Esophagus squamous epithelium (tissue), 5 donors: ENCODE measurements at places on chromosomes 1 and 21.

GRCh38 chr1:17194133-17194475 lies 10.8 kb upstream of the PADI1 start:
- DNase-seq: no peak

DNA sequence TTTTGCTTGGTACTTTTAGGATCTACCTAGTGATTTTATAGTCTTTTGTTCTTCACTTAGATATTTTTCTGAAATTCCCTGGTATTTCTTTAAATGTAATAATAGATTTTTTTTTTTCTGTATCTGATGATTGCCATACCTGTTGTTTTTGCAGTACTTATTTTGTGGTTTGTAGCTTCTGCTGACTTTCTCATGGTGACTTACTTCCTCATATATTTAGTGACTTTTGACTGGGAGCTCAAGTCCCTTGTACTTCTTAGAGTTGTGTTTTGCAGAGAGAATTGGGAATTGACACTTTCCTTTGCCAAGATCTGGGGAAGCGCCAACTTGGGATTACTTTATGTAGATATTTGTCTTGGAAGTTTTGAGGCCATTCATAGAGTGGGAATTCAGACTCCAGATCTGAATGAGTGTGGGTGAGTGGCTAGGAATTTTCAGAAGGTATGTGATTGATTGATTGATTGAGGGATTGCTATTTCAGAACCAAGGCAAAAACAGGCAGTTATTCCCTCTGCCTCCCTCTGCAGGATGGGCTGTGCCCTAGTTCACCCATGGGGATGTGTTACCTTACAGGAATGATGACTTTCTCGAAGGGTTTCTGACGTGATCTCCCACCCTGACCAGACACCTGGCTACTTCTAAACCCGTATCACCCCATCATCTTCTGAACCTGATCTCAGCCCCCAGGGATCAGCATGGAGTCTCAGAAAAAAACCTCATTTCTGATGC lies 219.5 kb downstream of the URB2 start:
- DNase-seq: no peak

DNA sequence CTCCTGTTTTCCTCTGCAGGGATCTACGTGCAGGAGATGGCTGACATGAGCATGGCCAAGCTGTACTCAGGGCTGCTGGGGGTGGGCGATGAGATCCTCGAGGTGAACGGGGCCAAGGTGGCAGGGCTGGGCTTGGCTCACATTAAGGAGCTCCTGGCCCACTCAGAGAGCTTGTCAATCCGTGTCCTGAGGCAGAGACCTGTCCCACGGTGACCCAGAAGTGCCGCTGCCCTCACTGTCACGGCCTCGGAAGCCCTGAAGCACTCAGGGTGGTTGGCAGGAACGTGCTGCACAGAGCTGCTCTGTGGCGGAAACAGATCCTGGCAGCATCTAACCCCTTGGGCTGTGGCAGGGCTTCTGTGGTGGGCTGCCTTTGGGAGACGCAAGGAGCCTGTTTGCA lies 37.6 kb downstream of the KIAA1614 start:
- DNase-seq: no peak

GRCh38 chr1:46406881-46407608 lies 12.9 kb downstream of the FAAH start:
- DNase-seq: no peak

DNA sequence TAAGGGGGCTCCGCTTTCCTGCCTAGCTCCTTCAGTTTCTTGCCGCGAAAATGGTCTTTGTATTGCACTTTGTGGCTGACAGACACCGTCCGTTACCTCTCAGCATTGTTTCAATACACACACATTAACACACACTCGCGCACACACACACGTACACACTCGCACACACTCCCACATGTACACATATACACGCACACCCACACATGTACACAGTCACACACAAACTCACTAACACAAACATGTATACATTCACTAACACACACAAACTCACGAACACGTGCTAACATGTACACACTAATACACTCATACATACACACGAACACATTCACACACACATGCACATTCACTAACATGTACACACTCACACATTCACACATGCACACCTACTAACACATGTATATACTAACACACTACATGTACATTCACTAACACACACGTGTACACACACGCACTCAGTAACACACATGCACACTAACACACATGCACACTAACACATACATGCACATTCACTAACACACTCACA lies 48.9 kb downstream of the PSMG1 start:
- DNase-seq: no peak

DNA sequence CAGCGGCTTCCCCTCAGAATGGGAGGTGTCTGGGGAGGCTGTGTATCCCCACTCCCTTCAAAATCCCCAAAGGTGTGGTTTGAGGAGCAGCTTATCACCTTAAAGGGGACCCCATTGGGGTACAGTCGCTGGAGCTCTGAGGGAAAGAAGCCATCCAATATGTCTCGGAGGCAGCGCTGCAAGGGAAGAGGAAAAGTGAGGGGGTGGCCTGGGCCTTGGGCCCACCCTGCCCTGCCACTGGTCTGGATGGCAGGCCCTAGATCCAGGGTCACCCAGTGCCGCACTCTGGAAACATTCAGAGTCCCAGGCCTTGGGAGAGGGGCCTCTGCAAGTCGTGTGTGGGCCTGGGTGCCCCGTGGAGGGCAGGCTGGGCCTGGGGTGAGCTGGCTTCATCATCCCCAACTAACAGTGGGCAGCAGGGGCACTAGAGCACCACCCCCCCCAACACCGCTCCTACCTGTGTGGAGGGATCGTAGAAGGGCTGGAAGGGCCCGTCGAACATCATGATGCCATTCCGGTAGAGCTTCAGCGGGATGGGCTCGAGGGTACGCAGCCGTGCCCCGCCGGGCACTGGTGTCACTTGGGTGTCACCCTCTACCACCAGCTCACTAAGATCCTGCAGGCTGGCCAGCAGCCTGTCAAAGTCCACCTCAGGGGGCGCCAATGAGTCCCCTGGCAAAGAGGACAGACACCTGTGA lies 5.6 kb downstream of the SH3BGRL3 start:
- DNase-seq: no peak

- no peak for DNase-seq
Observed at GRCh38 chr1:65308781-65309303, 501 bp upstream of the DNAJC6 start.

DNA sequence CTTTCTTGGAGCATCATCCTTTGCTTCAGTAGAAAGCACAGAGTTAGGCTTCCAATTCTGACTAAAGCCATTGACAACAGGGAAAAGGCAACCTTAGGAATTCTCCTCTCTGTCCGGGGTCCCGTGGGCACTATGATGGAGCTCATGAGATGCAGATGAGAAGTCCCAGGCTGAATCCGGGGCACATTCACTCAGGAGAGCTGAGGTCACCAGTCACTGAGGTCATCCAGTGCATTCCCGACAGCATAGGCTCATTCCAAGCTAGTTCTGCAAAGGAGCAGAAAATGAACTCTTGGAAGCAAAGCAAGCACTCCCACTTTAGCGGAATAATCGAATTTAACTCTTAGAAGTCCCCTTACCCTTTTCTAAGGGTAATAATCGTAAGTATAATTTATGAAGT lies 6.8 kb downstream of the CR1 start:
- no peak for DNase-seq

DNA sequence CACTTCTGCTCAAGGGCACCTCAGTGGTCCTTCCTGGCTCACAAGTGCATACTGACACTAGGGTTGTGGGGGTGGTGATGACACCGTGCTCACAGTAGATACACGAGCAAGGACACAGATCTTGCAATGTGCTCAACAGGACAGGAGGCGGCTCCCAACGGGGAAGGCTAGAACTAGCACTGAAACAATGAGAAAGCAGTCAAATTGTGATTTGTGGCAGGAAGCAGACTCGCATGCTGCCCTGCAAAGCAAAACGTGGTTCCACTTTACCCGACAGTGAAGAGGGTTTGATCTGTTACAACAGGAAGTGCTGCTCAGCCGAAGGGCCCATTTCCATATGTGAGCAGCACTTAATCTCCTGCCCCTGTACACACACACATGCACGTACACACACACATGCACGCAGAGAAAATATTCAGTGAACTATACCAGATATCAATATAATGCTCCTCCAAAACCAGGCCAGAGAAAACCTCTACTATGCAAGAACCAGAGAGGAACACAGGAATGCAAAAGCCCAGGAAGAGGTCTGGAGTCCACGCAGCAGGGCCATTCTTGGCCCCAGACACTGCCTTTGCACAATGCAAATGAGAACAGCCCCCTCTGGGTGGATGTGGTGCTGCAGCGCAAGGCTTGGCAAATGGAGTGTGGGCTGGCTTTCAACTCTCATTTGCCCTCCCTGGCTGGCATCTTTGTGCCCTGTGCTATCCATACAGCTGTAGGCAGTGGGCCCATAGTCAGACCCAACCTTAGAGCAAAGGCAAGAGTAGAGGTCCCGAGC lies 47.1 kb downstream of the KANK4 start:
- DNase-seq: no peak

DNA sequence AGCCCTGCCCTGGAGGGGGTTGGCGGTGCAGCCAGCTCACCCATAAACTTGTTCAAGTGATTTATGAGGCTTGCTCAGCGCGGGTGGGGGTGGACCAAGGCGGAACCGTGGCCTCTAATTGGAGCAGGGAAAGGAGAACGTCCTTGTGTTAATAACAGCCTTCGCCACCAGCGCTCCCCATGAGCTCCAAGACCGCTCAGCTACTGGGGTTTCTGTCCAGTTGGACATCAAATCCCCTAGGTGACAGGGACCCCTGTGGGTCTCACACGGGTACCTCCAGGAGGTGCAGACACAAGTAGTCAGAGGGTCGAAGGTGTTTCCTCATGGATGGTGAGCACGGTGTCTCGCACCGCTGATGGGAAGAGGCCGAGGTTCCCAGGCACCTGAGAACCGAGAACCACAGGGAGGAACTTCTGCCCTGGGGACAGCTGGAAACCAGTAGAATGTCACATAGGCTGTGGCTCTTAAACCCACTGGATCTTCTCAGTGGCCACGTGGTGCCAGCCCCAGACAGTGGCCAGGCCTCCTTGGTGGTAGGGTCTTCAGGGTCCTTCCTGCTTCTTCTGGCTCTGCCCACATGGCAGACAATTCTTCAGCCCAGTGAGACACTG lies 3.7 kb upstream of the ACTRT2 start:
- DNase-seq: no peak

- DNase-seq: no peak
Observed at GRCh38 chr1:117886101-117886795, 43.2 kb downstream of the GDAP2 start.

- DNase-seq: no peak
Observed at GRCh38 chr1:49556676-49557234, 467.0 kb downstream of the AGBL4 start.

DNA sequence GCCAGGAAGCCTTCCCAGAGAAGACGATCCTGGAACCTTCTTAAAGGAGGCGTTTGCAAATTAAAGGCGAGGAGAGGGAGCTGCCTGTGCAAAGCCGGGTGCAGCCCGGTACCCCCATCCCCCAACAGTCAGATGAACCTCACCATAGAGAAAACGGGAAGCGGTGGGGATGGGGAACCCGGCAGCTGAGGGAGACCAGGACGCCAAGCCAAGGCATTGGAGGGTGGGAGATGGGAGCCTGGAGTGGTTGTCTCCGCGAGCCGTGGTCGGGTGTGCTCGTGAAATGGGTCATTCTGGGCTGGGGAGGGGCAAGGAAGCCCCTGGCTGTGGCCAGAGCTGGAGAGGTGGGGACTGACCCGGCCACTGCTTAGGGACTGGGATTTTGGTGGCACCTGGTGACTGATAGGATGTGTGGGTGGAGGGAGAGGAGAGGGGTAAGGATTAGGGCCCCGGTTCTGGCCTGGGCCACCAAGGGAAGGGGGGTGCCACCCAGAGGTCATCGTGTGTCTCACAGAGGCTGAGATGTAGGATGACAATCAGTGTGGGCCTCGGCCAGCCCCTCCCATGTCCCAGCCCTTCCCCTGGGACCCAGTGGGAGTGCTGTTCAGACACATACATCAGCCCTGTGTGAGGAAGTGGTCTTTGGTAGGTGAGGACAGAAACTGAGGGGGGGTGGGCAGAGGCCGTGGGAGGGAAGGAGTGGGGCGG lies 676 bp upstream of the PADI2 start:
- no peak for DNase-seq

DNA sequence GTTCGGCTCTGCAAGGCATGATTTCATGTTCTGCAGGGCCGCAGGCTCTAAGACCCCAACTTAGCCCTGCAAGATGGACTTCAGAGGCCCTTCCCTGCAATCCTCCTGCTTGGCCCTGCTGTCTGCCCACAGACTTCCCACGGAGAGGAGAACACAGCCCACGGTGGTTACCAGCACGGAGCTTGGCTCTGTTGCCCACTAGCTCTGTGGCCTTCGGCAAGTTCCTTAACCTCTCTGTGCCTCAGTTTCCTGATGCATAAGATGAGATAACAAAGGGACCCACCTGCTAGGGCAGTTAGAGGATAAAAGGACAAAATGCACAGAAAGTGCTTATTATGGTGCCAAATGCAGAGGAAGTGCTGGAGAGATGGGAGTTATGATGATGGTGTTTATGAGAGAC lies 200.4 kb downstream of the HUNK start:
- DNase-seq: no peak

GRCh38 chr1:227894831-227895451 lies 52.8 kb downstream of the WNT9A start:
- no peak for DNase-seq

- no peak for DNase-seq
Observed at GRCh38 chr1:23423415-23424292, 894 bp downstream of the TCEA3 start.

DNA sequence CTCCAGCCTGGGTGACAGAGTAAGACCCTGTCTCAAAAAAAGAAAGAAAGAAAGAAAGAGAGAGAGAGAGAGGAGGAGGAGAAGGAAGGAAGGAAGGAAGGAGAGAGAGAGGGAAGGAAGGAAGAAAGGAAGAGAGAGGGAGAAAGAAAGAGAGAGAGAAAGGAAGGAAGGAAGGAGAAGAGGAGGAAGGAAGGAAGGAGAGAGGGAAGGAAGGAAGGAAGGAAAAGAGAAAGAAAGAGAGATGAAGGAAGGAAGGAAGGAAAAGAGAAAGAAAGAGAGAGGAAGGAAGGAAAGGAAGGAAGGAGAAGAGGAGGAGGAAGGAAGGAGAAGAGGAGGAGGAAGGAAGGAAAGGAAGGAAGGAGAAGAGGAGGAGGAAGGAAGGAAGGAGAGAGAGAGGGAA lies 82.2 kb upstream of the ATP1B1 start:
- DNase-seq: no peak

DNA sequence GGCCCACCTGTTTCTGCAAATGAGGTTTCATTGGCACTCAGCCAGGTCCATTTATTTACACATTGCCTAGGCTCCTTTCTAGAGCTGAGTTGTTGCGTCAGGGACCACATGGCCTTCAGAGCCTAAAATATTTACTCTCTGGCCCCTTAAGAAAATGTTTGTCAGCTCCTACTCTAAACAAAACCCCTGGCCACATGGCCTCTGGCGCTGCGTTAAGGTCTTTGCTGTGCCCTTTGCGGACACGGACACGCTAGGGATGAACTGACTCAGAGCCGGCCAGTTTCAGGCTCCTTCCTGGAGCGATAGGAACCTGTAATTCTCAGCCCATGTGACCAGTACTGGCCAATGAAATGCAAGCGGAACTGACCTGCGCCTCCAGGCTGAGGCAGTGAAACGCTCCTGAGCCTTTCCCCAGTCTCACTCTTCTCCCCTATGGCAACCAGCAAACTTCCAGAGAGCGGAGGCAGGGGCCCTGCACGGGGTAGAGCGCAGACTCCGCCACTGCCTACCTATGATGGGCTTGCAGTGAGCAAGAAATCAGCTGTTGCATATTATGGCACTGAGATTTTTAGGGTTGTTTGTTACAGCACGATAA lies 160.3 kb downstream of the ETS2 start:
- DNase-seq: no peak
